Peyer's patch (tissue), 4 donors: ENCODE measurements at places on chromosomes 2 and 18.
A peak's percentile ranks its signal among the peaks of the same experiment; 100 is the strongest.

DNA sequence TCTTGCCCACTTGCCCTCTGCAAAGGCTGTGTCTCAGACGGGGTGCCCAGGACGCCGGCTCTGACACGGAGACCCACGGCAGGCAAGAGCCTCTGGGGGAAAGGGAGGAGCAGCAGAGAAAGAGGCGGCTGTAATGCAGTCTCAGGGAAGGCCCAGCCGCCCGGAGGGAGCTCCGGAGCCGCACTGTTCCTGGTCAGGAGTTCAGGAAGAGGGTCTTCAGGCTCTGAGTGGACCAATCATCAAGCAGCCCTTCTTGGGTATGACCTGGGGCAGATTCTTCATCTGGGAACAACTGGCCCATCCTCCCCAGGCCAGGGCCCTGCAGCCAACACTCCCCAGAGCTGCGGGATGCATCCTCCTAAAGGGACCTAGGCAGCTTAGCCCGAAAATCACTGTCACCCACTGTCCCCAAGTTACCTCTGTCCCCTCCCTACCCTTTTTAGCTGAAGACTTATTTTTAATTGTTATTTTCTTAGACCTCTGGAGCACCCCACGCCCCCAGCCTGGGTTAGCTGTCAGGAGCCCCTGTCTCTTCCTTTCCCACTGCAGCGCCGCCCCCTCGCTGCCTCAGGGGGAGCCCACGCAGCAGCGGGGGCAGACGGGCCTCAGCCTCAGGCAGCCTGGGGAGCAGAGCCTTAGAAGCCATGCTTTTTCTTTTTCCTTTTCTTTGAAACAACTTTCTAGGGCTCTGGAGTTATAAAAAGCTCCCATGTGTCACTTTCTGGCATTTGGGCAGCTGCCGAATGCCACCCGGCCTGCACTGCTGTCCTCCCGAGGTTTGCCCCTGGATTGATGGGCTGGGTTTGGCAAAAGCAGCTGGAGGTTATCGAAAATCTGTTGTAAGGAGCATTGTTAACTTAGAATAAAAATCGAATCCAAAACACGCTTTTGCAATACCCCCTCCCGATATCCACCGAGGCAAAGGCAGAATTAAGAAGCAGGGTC lies 644 bp upstream of the NEU2 start:
- DNase-seq: no peak

GRCh38 chr2:129748653-129749052 lies 230.8 kb upstream of the RAB6C start:
- DNase-seq: no peak

DNA sequence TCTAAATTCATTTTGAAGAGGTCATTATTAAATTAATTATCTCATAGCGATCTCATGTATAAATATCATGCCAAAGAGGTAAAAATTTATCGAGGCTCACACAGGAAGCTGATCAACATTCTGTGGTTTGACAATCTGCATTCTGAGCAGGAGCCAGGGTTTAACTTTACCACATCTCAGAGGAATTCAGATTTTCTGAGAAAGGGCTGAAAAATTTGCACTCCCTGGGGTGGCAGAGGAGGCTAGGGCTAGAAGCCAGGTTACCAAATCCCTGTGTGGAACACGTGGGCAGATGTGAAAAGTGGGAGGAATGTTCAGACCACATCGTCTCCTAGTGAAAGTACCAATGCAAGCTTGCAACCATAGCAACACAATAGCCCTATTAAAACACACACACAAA lies 63.5 kb upstream of the CTLA4 start:
- DNase-seq: no peak

GRCh38 chr18:58865701-58866065 lies 1.0 kb downstream of the ZNF532 start:
- no peak for DNase-seq

DNA sequence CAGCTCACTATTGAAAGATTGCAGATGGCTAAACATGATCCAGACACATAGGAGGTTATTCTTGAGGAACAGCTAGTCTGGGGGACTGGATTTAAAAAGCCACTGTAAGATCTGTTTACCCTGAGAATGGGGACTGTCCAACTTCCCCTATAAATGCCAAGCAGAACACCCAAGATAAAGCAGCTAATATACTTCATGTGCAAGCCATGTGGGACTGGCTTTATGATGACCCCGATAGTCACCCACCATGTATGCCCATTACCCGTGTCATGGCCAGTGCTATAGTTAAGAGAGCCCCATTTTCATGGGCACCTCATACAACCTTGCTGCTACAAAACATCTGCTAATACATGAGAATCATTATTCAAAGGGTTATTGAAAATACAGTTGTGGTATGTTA lies 16.0 kb downstream of the YPEL5 start:
- no peak for DNase-seq

DNA sequence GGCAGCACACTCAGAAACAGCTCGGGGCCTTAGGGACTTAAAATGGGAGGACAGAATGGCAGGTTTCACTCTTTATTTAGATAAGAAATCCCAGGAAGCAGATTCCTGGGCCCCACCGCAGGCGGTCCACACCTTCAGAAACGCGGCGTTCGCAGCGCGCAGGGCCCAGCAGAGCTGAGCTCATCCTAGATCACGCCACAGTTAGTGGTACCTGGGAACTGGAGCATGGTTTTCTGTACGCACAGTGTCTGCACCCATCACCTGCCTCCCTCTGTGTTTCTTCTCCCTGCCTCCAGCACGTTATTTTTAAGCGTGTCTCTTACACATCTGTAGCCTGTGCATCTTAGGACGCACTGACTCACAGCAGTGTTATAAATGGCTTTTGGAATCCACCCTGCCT lies 242.1 kb downstream of the ALPK2 start:
- peak; percentile 9 for DNase-seq

- no peak for DNase-seq
Measured at GRCh38 chr2:151815821-151816489, 12.3 kb downstream of the ARL5A start.

DNA sequence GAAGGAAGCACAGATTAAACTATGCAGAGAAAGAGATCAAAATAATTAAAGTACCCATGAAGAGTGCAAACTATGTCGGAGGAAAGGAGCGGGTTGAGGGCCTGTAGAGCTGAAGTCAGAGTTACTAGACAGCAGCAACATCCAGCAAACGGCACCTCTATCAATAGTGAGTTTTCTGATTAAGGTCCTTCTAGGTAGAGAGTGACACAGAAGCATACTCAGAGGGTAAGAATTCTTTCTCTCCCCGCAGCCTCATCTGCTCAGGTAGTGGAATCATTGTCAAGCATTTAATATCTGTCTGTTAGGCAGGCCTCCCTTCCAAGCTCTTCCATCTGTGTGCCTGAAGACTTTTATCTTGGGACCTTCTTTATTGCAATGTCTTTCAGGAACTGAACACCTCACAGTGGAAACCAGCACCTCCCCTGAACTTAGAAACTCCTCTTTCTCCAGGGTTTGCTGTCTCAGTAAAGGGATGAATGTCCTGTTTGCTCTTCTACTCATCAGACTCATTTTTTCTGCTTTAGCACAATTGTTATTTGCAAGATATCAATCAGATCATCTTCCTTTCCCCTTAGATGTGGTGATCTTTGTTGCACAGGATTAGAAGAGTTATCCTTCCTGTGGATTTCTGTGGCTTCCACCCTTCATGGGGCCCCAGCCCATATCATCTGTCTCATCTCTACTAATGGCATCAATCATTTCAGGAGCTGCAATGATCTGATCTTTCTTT lies 28.8 kb downstream of the SP140 start:
- DNase-seq: no peak

DNA sequence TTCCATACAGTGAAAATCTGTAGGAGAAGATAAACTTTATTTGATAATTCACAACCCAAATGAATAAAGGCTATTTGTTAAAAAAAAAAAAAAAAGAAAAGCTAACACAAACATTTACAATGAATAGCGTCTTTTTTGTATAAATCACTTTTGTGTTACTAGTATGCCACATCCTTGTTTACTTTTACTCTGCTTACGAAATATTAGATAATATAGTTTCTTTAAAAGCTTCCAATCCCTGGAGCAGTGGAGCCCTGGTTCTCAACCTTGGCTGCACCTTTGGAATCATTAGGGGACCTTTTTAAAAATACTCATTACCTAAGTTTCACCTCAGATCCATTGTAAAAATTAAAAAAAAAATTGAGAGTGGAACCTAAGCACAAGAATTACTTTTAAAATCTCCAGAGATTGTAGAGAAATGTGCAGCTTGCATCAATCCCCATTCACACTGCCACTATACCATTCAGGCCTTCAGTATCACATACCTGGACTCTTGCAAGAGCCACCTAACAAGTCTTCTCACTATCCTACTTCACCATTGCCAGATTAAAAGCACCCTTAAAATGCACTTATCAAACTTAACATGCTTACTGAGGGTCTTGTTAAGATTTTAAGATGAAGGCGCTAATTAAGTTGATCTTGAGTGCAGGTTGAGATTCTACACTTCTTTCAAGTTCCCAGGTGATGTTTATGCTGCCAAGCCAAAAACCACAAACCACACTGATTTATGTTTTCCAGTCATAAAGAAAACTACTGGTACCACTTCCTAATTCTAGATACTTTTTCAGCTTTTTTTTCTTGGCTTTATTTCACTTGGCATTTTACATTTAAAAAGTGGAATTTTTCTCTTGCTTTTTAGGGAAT lies 59.7 kb upstream of the ZC3H15 start:
- DNase-seq: no peak

DNA sequence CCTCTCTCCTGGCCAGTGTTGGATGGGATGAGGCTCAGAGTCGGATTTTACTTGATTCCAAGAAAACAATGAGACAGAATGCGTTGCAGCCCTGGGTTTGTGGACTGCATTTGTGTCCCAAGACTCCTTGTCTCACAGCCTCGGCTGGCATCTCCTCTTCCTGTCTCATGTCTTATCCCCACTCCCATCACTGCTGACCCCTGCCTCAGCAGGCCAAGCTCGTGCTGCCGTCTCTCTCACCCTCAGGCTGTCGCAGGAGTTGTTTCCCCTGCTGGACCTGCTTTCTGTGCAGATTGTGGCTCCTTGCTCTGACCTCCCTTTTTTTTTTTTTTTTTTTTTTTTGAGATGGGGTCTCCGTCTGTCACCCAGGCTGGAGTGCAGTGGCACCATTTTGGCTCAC lies 70.2 kb upstream of the RALBP1 start:
- DNase-seq: no peak

DNA sequence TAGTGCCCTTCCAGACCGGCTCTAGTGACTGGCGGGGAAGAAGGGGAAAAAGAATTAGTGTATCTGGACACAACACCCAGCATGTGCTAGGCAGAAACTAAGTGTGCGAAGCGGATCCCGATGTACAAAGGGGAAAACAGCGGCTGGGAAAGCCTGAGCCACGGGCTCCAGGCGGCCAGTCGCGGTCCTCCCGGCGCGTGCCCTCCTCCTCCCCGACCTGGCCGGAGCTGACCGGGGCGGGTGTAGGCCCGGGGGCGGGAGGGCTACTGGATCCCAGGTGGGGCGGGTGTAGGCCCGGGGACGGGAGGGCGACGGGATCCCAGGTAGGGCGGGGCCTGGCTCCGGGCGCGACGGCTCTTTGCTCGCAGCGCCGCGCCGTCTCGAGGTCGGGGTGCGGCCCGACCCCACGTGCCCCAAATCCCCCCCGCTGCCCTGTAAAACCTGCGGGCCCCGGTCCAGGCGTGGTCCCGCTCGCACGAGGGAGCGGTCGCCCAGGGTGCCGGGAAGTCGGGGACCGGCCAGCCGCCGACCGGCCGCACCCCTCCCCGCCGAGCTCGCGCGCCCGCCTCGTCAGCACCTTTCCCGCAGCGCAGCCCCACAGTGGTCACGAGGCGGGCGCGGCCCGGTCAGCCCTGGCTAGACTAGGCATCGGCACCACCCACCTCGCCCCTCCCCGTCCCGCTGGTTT lies 48.8 kb downstream of the C2orf42 start:
- DNase-seq: no peak

DNA sequence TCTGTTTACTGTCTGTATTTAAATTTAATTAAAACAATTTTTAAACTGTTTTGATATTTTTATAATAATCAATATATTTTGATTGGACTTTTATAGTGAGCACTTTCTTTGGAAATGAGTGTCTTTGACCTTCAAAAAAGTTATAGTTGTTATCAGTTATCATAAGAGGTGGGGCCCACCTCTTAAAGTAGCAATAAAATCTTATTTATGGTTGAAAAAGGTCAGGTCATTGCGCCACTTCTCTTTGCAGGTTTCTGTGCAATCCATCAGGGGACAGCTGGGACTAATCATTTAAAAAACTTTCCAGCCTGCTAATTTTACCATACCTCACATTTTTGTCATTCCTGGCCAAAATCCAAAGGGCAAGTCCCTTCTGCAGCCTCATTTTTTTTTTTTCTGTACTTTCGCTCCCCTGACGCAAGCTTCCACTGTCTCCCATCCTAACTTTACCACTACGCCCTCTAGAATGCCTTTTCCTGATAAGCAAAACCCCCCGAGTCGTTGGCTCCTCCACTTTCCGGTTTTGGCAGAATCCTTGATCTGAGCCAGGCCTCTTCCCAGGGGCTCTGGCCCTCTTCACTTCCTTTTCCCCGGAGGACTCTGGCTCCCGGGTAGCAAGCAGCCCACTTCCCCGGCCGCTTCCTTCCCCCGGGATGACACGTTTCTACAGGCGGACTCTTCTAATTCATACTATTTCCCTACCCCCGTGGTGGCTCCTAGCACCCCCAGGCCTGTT lies 1.1 kb upstream of the SEH1L start:
- DNase-seq: no peak

- DNase-seq: no peak
Measured at GRCh38 chr2:240048237-240048636, 5.1 kb downstream of the OR6B3 start.

GRCh38 chr2:101509499-101510284 lies 34.8 kb upstream of the RFX8 start:
- no peak for DNase-seq

DNA sequence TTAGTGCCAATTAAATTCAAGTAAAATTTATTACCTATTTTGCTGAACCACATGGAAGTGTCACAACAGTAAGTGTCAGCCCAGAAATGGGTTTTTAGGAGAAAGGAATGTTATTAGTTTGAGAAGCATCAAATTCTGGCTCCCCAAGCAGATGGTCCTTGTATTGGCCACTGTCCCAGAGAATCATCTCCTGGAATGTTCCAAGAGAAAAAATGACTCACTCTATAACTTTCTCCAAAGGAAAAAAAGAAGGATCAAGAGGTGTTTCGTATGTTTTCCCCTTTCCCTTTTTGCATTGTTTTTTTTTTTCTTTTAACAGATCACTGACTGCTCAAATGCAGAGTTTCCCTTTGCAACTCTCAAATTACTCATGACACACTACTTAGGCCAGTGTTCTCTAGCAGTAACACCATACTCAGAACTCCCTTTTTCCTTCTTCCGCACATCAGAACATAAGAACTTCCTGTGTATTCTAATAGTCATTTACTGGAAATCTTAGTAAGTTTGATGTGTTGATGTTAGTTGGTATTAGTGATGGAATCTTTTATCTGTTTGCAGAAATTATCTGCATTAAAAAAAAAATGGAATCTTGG lies 390.3 kb downstream of the GPD2 start:
- DNase-seq: no peak

DNA sequence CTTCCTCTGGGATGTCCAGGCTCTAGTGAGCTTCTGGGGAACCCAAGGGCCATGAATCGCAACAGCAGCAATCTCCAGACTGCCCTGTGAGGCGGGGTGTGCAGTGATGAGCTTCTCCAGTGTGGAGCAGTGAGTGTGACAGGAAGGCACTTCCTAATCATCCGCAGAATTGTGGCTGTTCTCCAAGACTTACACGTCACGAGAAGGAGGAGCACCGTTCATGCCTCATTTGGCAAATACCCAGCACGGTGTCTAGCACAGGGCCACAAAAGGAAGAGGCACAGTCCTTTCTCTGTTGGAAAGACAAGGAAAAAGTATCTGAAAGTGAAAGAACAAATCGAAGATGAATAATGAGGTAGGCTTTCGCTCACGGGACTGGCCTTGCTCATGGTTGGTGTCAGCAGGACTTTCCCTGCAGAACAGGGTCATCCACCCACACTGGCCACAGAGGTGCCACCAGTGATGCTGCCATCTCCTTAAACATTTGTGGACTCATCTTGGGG lies 125.1 kb upstream of the HAAO start:
- no peak for DNase-seq
